Astrocyte (in vitro differentiated cells and primary cell): ENCODE measurements at places on chromosomes 16 and 17. TPM values are rescaled to one million over a fixed set of nuclear protein-coding genes. Genes with fewer than 3 reads are reported as not detected.

The MEOX1 gene
- not detected in 2 replicates for total RNA-seq

The TXNDC11 gene
- total RNA-seq, result 29.0 and 34.9 TPM in 2 replicates

The HOXB4 gene
- total RNA-seq, result not detected in 2 replicates

The FBXW10 gene
- total RNA-seq, result not detected in 2 replicates

The IL17C gene
- total RNA-seq, result 0.36 TPM in 1 of 2 replicates, not detected in the other

The SLC12A3 gene
- total RNA-seq, result 0.07 and 0.18 TPM in 2 replicates

The IL21R gene
- 1.8 and 3.0 TPM in 2 replicates for total RNA-seq

The SMPD3 gene
- 0.25 and 0.34 TPM in 2 replicates for total RNA-seq

The CHST6 gene
- 2.5 and 3.4 TPM in 2 replicates for total RNA-seq

The NUDT21 gene
- 86.0 and 86.2 TPM in 2 replicates for total RNA-seq

DNA sequence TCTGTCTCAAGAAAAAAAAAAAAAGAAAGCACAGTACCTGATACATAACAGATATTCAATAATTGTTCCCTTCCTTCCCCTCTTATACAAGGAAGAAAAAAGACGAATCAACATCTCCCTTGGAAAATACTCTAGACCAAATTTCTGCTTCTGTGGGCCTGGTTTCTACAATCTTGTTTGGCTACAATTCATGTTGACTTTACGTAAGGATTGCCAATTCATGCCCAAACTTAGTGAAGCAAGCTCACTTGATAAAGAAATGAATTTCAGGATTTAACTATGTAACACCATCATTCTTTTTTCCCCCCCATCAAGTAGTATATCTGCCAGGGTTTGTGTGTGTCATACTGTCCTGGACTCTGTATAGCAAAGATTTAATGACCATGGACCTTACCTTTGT is 134.2 kb upstream of the TBX2 start:
- no peak overlapping the region for H3K27ac ChIP-seq
- no peaks in the 10 kb centered on the region for H3K4me1 ChIP-seq
- no peak for DNase-seq
- no peaks in the 10 kb centered on the region for H3K36me3 ChIP-seq

DNA sequence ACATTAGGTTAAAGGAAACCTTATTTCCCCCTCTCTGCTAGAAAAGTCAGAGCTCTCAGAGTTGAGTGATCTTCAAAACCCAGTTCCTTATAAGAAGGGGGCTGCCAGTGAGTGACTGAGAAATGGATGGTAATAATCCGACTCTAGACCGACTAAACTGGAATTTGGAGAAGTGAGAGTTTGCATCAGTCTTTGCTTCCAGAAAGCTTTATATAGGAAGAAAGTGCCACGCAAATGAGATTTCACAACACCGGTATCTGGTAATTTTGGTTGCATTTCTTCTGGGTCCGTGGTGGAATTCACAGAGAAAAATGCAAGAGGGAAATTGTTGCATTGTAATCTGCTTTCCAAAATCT is 271.4 kb downstream of the MAF start:
- H3K36me3 ChIP-seq, result no peaks in the 10 kb centered on the region
- H3K27me3 ChIP-seq, result no peaks in the 10 kb centered on the region
- DNase-seq, result no peak
- H3K27ac ChIP-seq, result no peak overlapping the region
- no peaks in the 10 kb centered on the region for H3K4me1 ChIP-seq
- H3K4me3 ChIP-seq, result no peak overlapping the region

GRCh38 chr17:9842057-9842758 is 16.5 kb downstream of the GLP2R start:
- H3K4me3 ChIP-seq, result no peak overlapping the region
- H3K27ac ChIP-seq, result peak overlapping the region; percentile 25
- peak; percentile 70 for DNase-seq
- H3K36me3 ChIP-seq, result no peaks in the 10 kb centered on the region
- H3K4me1 ChIP-seq, result peaks cover 20% of the 10 kb centered on the region

- H3K4me3 ChIP-seq, result peak overlapping the region; percentile 79
- H3K27me3 ChIP-seq, result no peaks in the 10 kb centered on the region
- peak overlapping the region; percentile 92 for H3K27ac ChIP-seq
- H3K36me3 ChIP-seq, result peaks cover 11% of the 10 kb centered on the region
- H3K4me1 ChIP-seq, result peaks cover 51% of the 10 kb centered on the region
- DNase-seq, result peak; percentile 75
Measured at GRCh38 chr17:31561469-31562375, 170.2 kb downstream of the RAB11FIP4 start.

- peaks cover 2% of the 10 kb centered on the region for H3K4me1 ChIP-seq
- no peak overlapping the region for H3K27ac ChIP-seq
- DNase-seq, result no peak
- H3K36me3 ChIP-seq, result no peaks in the 10 kb centered on the region
- no peaks in the 10 kb centered on the region for H3K27me3 ChIP-seq
Measured at GRCh38 chr16:582614-583331, 7.1 kb upstream of the RAB40C start.

- H3K4me1 ChIP-seq, result no peaks in the 10 kb centered on the region
- H3K27ac ChIP-seq, result no peak overlapping the region
- no peak for DNase-seq
- H3K27me3 ChIP-seq, result no peaks in the 10 kb centered on the region
- H3K4me3 ChIP-seq, result no peak overlapping the region
Measured at GRCh38 chr17:58873926-58874325, 118.3 kb downstream of the PPM1E start.

GRCh38 chr17:40915721-40916256 is 21.7 kb downstream of the KRT23 start:
- no peaks in the 10 kb centered on the region for H3K36me3 ChIP-seq
- H3K27ac ChIP-seq, result peak overlapping the region; percentile 98
- no peaks in the 10 kb centered on the region for H3K27me3 ChIP-seq

DNA sequence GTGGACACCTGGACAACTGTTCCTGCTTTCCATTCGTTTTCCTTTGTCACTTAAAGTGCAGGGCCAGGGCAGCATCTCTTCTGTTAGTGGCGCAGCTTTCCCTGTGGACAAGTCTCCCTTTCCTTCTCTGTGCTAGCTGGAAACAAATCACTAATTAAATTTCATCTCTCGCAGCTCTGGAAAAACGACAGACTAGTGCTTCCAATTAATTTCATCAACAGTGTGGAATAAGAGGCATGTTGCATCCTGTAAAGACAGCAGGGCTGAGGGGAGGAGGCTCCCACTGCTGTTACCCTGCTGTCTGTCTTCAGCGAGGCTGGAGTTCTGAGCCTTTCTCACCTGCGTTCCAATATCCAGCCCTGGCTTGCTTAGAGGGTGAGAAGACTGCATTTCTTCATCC is 352.1 kb upstream of the HSBP1 start:
- H3K27me3 ChIP-seq, result no peaks in the 10 kb centered on the region
- H3K27ac ChIP-seq, result no peak overlapping the region
- no peaks in the 10 kb centered on the region for H3K36me3 ChIP-seq
- H3K4me3 ChIP-seq, result no peak overlapping the region
- no peaks in the 10 kb centered on the region for H3K4me1 ChIP-seq
- DNase-seq, result no peak

DNA sequence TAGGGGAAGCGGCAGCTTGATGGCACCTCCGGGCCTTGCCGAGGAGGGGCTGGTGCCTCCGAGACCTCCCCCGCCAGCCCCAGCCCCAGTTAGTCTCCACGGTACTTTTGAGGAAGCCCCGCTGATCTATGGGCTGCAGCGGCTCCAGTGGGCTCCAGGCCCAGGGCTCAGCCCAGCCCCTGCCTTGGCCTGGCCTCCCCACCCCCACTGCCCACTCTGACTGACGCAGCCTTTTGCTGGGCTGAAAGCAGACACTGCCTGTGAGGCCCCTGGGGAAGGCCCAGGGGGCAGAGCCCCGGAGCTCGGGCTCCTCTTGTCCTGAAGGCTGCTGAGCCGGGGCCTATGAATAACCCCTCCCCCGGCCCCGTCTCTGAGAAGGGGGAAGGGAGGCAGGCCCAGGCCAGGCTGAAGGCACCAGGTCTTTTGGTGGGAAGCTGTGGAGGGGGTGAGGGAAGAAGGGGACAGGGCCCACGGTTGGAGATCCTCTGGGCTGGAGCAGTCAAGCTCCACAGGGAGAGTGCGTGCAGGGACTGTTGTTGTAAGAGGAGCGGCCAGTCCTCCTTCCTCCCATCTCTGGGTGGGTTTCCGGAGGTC is 7.5 kb upstream of the SMTNL2 start:
- H3K4me1 ChIP-seq, result no peaks in the 10 kb centered on the region
- H3K27ac ChIP-seq, result no peak overlapping the region

- no peaks in the 10 kb centered on the region for H3K36me3 ChIP-seq
- DNase-seq, result peak; percentile 13
- no peak overlapping the region for H3K4me3 ChIP-seq
Measured at GRCh38 chr17:70119983-70120382, 45.0 kb downstream of the KCNJ16 start.

DNA sequence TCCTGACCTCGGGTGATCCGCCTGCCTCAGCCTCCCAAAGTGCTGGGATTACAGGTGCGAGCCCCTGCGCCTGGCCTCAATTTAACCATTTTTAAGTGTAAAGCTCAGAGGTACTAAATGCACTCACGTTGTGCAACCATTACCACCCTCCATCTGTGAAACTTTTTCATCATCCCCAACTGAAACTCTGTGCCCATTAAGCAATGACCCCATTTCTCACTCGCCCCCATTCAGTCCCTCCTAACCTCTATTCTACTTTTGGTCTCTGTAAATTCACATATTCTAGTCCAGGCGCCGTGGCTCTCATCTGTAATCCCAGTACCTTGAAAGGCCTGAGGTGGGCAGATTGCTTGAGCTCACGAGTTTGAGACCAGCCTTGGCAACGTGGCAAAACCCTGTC is 8.3 kb upstream of the SPNS3 start:
- no peak overlapping the region for H3K27ac ChIP-seq
- H3K36me3 ChIP-seq, result no peaks in the 10 kb centered on the region
- no peak for DNase-seq
- H3K27me3 ChIP-seq, result no peaks in the 10 kb centered on the region

DNA sequence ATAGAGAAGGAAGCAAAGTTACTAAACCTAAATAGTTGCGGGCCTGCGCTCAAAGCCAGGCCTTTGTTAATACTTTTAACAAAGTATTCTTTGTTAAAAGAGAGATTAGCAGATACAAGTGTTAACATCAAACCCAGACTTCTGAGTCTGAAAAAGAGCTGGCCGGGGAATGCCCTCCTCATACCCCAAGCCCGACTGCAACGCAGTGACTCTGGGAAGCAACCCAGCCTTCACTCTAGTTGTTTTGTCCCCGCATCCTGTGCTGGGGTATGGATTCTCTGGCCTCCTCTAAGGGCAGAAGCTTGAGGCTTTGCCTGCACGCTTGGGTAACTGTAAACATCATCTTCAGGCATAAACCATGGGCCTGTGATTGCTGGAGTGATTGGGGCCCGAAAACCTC is 48.3 kb downstream of the ADCY7 start:
- H3K4me3 ChIP-seq, result no peak overlapping the region
- no peak overlapping the region for H3K27ac ChIP-seq
- peaks cover 16% of the 10 kb centered on the region for H3K4me1 ChIP-seq
- DNase-seq, result no peak
- peaks cover 38% of the 10 kb centered on the region for H3K36me3 ChIP-seq

DNA sequence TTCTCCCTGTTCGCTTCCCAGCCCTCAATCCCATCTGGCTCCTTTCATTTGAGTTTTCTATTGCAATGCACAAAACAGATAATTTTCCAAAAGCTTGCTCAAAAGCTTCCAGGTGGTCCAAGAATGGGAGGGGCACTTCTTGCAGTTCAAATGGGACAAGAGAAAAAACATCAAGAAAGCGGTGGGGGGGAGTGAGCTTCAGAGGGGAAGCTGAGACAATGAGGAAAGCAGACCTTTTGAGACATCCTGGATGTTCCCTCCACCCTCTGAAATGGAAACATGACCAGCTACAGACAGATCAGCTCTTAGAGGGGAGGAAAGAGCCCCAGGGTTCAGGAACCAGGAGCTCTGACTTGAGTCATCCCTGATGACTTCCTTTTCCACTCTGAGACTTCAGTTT is 368.2 kb downstream of the SLC39A11 start:
- H3K36me3 ChIP-seq, result no peaks in the 10 kb centered on the region
- no peak for DNase-seq
- no peak overlapping the region for H3K4me3 ChIP-seq
- H3K27ac ChIP-seq, result no peak overlapping the region

GRCh38 chr17:75652934-75653549 is 13.9 kb downstream of the RECQL5 start:
- no peaks in the 10 kb centered on the region for H3K4me1 ChIP-seq
- H3K36me3 ChIP-seq, result peaks cover 7% of the 10 kb centered on the region
- DNase-seq, result peak; percentile 12
- no peak overlapping the region for H3K4me3 ChIP-seq
- no peaks in the 10 kb centered on the region for H3K27me3 ChIP-seq

- no peak for DNase-seq
- peaks cover 9% of the 10 kb centered on the region for H3K4me1 ChIP-seq
- no peak overlapping the region for H3K4me3 ChIP-seq
- H3K27ac ChIP-seq, result no peak overlapping the region
- no peaks in the 10 kb centered on the region for H3K27me3 ChIP-seq
Measured at GRCh38 chr17:38735161-38735997, 5.2 kb downstream of the CISD3 start.

- no peaks in the 10 kb centered on the region for H3K36me3 ChIP-seq
- peaks cover 3% of the 10 kb centered on the region for H3K27me3 ChIP-seq
- no peaks in the 10 kb centered on the region for H3K4me1 ChIP-seq
Measured at GRCh38 chr16:22898131-22898530, 84.2 kb downstream of the HS3ST2 start.

GRCh38 chr17:9865586-9865985 is 39.5 kb downstream of the RCVRN start:
- no peak for DNase-seq
- H3K4me3 ChIP-seq, result no peak overlapping the region
- H3K36me3 ChIP-seq, result no peaks in the 10 kb centered on the region
- H3K4me1 ChIP-seq, result no peaks in the 10 kb centered on the region

DNA sequence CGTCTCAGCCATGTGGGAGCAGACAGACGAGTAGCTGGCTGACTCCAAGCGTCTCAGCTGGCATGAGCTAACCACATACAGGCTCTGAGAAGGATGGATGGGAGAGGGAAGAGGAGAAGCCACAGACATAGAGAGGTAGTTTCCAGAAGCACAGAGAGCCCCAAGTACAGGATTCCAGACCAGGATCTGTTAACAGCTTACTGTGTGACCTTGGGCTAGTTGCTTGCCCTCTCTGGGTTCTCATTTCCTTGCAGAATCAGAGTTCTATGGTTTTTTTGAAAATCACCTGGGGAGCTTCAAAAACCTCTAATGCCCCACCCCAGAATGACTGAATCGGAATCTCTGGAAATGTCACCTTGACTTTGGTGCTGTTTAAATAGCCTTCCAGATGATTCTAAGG is 60.2 kb downstream of the ABCC6 start:
- H3K27me3 ChIP-seq, result no peaks in the 10 kb centered on the region
- H3K36me3 ChIP-seq, result no peaks in the 10 kb centered on the region
- no peak overlapping the region for H3K27ac ChIP-seq
- H3K4me3 ChIP-seq, result no peak overlapping the region

GRCh38 chr17:72358465-72358864 is 237.6 kb downstream of the SOX9 start:
- peak overlapping the region; percentile 45 for H3K27ac ChIP-seq
- H3K4me3 ChIP-seq, result no peak overlapping the region
- H3K36me3 ChIP-seq, result no peaks in the 10 kb centered on the region
- H3K27me3 ChIP-seq, result no peaks in the 10 kb centered on the region

DNA sequence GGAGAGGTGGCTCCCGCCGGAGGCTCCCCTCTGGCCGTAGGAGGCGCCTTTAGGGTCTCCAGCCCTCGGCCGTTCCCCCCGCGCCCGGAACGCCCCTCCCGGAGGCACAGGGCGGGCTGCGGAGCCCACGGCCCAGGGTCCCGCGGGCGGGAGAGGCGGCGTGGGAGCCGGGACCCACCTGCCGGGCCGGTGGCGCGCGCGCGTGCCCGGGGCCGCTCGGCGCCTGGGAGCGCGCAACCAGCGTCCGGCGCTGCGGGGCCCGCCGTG is at the start of gene MIF4GD:
Gene MIF4GD, minus strand, starts transcription at position 266 of the 267 bp plus-strand sequence. CDS start 1,036 bp downstream, outside the sequence.
- no peaks in the 10 kb centered on the region for H3K27me3 ChIP-seq
- peak within 1 kb of the TSS; percentile 72 for H3K4me3 ChIP-seq
- peaks cover 35% of the 10 kb centered on the region for H3K4me1 ChIP-seq
- DNase-seq, result no peak
- peak within 1 kb of the TSS; percentile 70 for H3K27ac ChIP-seq

- no peaks in the 10 kb centered on the region for H3K36me3 ChIP-seq
- H3K27ac ChIP-seq, result no peak overlapping the region
- no peaks in the 10 kb centered on the region for H3K4me1 ChIP-seq
- no peak overlapping the region for H3K4me3 ChIP-seq
- DNase-seq, result no peak
Measured at GRCh38 chr16:58036943-58037342, 11.4 kb downstream of the MMP15 start.
